ENCODE measurements at places on chromosomes 6 and 20. TPM values are rescaled to one million over a fixed set of nuclear protein-coding genes. Genes with fewer than 3 reads are reported as not detected.

- DNase-seq, result no peak
These were observed 160.8 kb upstream of the PHACTR1 start for GRCh38 chr6:12555781-12556180.

FAM184A gene
- 9.8 TPM for total RNA-seq

- DNase-seq, result no peak
These were observed 555 bp upstream of the ZBTB46 start for GRCh38 chr20:63831646-63831992.

DNA sequence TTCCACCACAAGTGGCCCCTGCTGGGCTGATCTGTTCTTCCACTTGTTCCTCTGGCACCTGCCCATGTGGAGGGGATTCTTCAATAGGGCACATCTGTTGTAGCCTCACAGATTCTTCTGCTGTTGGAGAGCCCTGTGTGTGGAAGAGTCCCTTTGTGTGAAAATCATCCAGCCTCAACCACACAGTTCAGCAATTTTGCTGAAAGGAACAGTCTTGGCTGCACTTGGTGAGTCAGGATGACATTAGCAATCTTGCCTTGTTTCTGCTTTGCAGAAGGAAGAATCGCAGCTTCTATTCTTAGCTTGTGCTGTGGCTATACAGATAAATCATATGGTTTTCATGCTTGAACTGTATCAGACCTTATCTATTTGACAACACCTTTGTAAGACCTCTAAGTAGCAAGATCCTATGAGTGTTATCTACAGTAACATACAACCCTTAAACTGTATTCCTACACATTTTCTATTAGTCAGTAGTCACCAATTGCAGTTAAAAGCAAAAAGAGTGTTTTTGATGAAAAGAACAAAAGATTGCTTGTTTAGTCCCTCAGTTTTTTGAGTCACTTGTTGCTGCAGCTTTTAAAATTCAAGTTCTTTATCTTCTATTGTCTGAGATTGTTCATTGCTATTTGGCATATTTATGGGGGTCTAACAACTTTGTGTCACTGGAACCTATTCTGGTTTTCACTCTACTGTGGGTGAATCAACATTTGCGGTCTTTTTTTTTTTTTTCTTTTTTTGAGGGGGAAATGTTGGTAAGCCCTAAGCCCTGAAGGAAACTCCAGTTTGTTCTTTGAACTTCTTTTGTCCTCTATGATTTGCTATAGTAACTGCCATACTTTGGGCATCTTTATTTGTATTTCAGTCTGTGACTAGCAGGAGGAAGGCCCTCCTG is 231.6 kb downstream of the TFAP2B start:
- no peak for DNase-seq

HLA-DOB gene
- 2.6 TPM for total RNA-seq

ARMH2 gene
- not detected for total RNA-seq

- DNase-seq, result peak; percentile 75
These were observed 2.3 kb upstream of the HLA-DMA start for GRCh38 chr6:32954986-32955802.

- peak; percentile 55 for DNase-seq
These were observed 25.8 kb downstream of the SDHAF4 start for GRCh38 chr6:70592391-70593117.

DNA sequence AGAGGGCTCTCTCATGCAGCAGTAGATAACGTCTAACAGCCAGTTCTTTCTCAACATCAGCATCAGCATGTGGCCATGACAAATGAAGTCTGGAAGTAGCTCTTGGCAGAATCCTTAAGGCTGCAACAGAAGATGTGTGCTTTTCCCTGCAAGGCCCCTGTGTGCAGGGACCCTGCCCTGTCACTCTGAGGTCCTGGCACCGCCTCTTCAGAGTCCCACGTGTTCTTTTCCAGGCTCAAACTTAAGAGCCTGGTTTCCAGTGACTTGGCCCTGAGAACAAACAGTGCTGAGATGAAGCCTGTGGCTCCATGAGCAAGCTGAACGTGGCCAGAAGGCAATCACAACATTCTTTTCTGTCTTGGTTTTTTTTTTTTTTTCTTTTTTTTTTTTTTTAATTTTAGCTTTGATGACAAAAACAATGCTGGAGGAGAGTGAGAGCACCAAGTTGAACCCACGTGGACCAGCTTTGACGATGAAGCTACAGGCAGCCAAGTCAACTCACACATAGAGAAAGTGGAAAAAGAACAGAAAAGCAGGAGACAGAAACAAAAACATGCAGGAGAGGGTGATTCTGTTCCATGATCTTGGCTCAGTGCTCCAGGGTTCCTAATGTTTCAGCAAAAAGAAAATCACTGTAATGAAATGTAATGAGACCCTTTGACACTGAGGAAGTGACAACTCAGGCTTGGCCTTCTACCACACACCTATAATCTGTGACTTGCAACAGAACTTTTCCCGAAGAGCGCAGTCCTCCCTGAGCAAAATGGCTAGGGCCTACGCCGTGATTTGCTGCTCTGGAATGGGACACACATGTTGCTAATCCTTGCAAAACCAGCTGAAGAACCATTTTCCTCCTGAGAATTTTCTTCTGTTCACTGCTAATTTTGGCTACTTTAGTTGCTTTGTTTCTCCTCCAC is 86.1 kb downstream of the FOXC1 start:
- no peak for DNase-seq

DNA sequence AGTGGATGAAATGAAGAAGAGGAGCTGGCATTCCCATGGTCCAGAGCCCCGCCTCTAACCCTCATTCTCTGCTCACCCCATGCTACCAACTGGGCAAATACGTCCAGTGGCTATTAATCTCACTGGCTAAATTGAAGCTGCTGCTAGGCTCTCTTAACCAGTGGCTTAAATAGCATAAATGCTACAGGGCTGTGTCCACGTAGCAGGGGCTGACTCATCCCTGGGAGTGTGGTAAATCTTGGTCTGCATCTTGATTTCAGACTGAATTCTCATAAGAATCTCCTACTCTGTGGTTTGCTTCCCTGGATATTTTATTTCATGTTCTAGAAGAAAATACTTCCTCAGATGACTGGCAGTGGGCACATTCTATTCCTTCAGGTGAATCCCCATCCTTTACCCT is 193.1 kb upstream of the ARG1 start:
- no peak for DNase-seq

GRCh38 chr6:26258212-26258977 is 106.6 kb upstream of the BTN3A2 start:
- peak; percentile 39 for DNase-seq

BMP6 gene
- total RNA-seq, result 0.37 TPM

DNA sequence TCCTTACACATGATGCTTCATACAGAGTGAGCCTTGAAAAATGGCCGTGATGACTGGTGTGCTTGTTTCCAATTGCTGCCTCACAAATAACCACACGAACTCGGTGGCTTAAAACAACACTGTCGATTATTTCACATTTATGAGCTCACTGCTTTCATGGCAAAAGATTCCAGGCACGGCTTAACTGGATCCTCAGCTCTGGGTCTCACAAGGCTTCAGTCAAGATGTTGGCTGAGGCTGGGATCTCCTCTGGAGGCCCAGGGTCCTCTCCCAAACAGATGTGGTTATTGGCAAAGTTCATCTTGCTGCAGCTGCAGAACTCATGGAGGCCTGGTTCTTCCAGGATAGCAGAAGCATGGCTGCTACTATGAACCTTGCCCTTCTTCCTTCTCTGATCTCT is 144.6 kb downstream of the TFAP2C start:
- DNase-seq, result no peak

HLA-F gene
- 0.56 TPM for total RNA-seq

DNA sequence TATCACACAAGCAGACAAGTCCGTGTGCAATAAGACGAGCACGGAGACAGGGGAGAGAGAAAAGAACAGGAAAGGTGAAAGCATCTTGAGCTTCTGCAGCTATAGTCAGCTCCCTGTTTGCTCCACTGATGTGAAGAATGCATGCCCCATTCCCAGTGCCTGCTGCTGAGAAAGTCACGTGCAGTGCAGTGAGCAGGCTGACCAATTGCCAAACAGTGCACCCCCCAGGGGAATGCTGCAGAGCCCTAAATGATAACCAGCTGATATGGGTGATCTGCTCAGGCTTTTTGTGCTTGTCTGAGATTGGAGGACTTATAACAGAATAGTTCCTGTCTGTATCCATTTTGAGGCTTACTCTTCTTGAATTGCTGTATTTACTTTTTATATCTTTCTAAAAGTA is 121.5 kb downstream of the PACRG start:
- no peak for DNase-seq

DNA sequence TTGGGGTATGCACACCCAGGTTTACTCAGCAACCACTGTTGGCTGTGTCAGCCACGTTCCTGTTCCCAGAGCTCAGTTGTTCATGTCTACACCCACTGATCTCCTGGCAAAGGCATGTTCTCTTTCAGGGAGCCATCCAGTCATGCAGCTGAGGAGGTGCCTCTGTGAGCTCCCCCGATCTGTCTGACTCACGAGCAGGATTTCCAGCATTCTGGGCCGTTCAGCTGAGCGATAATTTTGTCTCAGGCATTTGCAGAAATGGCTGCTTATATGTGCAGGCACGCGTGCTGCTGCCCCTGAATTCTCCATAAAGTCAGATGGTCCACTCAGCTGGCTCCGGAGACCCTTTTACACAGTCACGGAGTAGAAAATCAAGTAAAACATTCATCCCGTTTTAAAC is 78.4 kb upstream of the IYD start:
- no peak for DNase-seq

PGC gene
- not detected for total RNA-seq

GRCh38 chr6:1762203-1762602 is 152.5 kb downstream of the FOXC1 start:
- no peak for DNase-seq

DNA sequence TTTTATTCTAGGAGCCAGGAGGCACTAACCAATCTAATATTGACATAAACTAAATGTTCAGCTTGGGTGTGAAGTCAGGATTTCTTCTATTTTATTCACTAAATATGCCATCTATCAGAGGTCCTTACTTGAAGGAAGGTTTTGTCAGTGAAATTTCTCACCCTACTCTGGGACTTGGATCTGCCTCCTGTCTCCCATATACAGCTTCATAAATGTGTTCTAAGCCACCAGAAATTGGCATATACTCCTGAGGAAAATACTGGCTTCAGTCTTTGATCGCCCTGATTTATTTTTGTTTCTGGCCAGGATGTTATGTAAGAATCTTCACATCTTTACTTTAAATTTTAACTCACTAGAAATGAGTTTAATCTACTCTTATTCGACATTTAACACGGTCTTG is 647.7 kb downstream of the C6orf118 start:
- DNase-seq, result no peak

CAPN11 gene
- 0.40 TPM for total RNA-seq

- DNase-seq, result peak; percentile 75
These were observed 550.5 kb upstream of the MARCKS start for GRCh38 chr6:113306552-113307145.

DNA sequence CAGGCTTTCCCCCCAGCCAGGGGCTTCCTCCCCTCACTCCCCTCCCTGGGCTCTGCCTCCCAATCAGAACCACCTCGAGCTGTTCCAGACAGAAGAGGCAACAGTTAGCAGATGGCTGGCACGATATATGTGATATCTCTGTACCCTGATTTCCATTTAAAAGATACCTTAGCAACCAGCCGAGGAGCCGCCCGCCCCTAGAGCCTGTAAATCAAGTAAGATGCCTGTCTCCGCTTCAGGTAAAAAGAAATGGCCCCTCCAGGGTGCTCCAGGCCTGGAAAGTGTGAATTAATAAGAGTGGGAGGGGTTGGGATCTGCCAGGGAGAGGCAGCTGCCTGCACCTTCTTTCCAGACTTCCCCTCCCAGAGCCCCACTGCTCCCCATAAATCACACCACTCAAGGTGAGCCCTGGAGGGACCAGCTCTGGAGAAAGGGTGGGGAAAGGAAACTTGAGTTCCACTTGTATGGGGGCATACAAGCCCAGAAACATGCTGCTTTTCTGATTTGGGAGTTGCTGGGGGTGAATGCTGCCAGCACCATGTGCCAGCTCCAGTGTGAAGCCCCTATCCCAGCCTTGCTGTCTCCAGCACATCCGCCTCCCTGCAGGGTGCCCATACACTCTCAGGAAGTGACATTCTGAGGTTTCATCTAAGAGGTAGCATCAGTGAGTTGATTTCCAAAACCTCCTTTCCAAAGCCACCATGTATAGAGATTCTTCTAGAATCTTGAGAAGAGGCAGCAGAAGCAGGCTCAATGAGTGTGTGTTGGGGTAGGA is 148.0 kb downstream of the LRFN2 start:
- DNase-seq, result no peak

RAET1L gene
- total RNA-seq, result not detected

DNA sequence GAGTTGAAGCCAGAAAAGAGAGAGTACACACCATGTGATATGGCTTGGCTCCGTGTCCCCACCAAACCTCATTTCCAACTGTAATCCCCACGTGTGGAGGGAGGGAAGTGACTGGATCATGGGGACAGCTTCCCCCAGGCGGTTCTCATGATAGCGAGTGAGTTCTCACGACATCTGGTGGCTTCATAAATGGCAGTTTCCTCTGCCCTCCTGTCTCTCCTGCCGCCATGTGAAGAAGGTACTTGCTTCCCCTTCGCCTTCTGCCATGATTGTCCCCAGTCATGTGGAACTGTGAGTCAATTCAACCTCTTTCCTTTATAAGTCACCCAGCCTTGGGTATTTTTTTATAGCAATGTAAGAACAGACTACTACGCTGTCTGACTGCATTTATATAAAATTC is 40.3 kb downstream of the TAF4 start:
- DNase-seq, result no peak

DNA sequence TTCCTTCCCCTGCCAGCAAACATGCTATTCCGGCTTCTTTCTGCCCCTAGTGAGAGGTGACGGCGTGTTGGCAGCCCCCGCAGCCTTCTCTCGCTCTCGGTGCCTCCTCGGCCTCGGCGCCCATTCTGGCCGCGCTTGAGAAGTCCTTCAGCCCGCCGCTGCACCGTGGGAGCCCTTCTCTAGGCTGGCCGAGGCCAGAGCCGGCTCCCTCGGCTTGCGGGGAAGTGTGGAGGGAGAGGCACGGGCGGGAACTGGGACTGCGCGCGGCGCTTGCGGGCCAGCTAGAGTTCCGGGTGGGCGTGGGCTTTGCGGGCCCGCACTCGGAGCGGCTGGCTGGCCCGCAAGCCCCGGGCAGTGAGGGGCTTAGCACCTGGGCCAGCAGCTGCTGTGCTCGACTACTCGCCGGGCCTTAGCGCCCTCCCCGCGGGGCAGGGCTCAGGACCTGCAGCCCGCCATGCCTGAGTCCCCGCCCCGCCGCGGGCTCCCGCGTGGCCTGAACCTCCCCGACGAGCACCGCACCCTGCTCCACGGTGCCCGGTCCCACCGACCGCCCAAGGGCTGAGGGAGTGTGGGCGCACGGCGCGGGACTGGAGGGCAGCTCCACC is 20.0 kb upstream of the PXDC1 start:
- DNase-seq, result no peak

DNA sequence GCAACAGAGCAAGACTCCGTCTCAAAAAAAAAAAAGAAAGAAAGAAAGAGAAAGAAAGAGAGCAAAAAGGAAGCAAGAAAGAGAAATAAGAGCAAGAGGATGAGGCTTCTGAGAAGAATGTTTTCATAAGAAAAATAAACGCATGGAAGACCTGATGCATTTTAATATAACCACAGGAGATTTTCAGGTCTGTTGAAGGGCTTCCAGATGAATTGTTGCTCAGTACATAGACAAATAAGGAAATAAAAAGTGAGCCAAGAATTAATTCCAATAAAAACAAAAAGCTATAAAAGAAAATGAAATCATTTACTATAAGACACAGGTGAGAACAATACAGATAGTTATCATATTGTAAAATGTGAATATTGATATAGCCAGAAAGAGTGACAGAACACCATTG is 43.5 kb downstream of the PERP start:
- DNase-seq, result no peak

Measured in neural progenitor cell (in vitro differentiated cells).